ENCODE measurements at places on chromosomes 3 and 15.

DNA sequence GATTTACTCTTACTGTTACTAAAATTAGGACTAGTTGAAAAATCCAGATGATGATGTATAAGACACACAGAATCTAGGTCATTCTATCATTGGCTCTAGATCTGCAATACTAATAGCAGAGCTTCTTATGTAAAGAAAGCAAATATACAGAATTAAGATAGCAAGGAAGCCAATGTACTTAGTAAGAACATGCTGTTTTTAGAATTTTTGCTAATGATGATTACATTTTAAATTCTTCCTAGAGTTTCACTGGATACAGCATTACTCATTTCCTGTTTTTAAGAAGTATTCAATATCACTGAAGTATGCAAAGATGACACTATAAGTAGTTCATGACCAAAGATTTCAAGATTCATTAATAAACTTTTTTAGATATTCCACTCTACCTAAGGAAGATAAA is 60.7 kb downstream of the CFAP20DC start:
- peak; percentile 44 for DNase-seq

DNA sequence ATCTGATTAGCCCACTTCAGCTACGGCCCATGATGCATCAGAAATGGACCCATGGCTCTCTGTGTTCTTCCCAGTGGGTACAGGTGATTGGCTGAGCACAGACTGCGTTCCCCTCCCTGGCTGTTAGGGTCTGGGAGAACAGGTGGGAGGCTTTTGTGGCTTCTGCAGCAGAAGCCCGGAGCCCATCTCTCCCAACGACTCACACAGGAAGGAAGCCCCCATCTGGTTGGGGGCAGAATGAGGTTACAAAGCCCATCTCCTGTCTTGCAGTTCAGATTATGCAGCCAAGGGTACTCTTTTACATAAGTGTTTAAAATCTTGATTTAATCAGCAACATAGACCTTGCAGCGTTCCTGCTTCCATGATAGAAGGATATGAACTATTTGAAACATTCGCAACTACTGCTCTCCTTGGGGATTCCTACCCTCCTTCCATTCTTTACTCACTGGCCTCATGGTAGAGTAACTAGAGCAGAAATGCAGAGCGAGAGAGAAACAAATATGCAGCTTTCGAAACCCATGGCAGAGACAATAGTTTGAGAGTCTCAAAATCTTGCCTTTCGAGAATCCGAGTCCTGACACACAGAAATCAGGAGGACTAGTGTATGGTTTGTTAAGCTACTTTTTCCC is 291.3 kb downstream of the TLE3 start:
- no peak for DNase-seq

GRCh38 chr3:1499694-1500093 is 406.9 kb downstream of the CNTN6 start:
- DNase-seq, result no peak

- no peak for DNase-seq
Measured at GRCh38 chr15:78599189-78599588, 21.6 kb downstream of the CHRNA3 start.
